ENCODE measurements at places on chromosomes 3 and 15. TPM values are rescaled to one million over a fixed set of nuclear protein-coding genes. Genes with fewer than 3 reads are reported as not detected.
A peak's percentile ranks its signal among the peaks of the same experiment; 100 is the strongest.

Gene NEK10
- total RNA-seq: 48.4 TPM

Gene EXD1
- not detected for total RNA-seq

Gene ASB14
- not detected for total RNA-seq

Gene CD96
- 8.2 TPM for total RNA-seq

Gene FGD5
- total RNA-seq: 28.2 TPM

Gene SEMA5B
- total RNA-seq: 0.33 TPM

Gene KLHL40
- not detected for total RNA-seq

Gene SLC24A5
- not detected for total RNA-seq

Gene ROBO2
- 1.3 TPM for total RNA-seq

Gene C3orf22
- not detected for total RNA-seq

Gene IQCF5
- not detected for total RNA-seq

Gene SCAANT1
- total RNA-seq: not detected

Gene PRR20G
- total RNA-seq: not detected

Gene SNX33
- total RNA-seq: 36.3 TPM

Gene CFAP100
- total RNA-seq: not detected

Gene PLXNB1
- 148 TPM for total RNA-seq

Gene ZNF660
- 3.1 TPM for total RNA-seq

- DNase-seq: no peak
Measured at GRCh38 chr3:146974001-146974400, 368.9 kb upstream of the PLSCR5 start.

DNA sequence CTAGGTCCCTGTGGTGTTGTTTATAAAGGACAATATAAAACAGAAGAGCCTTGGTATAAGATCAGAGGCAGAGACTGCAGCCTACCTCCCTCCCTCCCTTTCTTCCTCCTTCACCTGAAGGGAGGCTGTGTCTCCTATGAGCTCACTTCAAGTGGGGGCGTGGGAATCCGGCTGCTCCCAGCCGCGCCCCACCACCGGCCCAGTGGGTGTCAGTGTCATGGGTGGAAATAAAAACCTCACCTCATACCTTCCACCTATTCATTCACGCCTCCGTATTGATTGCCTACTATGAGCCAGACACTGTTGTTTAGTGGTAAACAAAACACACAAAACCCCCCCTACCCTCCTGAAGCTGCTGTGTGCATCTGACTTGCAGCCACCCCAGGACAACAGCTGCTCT lies 181.9 kb downstream of the PDZRN3 start:
- DNase-seq: no peak

DNA sequence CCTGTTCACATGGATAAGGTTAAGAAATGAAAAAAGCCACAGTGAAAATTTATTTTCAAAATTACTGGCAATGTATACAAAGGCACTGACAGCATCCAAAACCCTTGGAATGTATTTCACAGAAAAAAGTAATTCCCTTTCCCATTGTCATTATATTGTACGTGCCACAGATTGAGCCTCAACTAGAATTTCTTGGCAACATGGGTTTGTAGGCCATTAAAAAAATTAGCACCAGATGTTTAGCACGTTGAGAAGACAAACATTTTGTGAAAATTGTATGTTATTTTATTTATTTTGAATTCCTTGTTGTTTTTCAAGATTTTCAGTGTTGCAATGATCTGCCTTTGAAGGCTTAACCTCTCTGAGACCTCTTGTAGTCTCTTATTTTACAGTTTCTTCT lies 76.3 kb upstream of the EPHB3 start:
- no peak for DNase-seq

DNA sequence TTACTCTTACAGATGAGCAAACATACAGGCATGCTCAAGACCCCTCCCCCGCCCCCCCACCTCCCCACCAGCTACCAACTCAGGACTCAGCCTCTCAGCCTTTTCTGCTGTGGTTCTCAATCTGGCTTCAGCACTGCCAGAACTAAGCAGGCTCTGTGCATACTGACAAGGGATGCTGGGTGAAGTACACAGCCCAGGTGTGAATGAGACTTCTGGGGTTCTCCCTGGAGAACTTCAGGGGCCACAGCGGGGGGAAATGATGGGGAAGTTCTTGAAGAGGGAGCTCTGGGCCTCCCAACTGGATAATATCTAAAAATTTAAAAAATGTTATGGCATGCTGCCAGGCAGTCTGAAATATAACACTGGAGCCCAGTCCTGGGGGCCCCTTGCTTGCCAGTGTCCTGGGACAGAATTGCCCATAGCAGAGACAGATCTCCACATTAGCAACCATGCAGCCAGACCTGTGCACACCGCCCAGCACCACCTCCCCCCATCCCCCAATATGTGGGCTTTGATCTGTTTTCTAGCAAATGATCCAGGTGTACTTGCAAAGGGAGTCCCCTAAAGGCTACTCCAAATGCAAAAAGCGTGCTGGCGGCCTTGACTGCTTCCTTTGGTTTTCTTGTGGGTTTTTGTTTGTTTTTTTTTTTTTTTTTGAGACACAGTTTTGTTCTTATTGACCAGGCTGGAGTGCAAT lies 41.4 kb downstream of the PGPEP1L start:
- no peak for DNase-seq

DNA sequence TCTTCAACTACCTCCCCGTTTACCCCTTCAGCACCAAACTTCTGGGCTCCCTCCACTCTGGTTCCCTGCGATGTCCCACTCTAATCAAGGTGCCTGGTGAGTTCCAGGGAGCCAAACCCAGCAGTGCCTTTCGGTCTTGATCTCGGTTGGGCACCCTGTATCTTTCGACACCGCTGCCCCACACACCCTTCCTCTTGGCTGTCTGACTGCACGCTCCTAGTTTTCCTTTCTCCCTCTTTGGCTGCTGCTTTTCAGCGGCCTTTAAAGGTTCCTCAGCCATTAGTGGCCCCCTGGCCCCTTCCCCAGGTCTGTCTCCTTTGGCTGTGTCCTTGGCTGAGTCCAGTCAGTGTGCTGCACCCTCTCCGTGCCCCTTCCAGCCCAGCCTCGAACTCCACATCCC lies 784 bp downstream of the TTLL3 start:
- no peak for DNase-seq

GRCh38 chr3:30996467-30996866 lies 102.0 kb upstream of the GADL1 start:
- no peak for DNase-seq

- no peak for DNase-seq
Measured at GRCh38 chr3:180181387-180181786, 144.7 kb upstream of the PEX5L start.

DNA sequence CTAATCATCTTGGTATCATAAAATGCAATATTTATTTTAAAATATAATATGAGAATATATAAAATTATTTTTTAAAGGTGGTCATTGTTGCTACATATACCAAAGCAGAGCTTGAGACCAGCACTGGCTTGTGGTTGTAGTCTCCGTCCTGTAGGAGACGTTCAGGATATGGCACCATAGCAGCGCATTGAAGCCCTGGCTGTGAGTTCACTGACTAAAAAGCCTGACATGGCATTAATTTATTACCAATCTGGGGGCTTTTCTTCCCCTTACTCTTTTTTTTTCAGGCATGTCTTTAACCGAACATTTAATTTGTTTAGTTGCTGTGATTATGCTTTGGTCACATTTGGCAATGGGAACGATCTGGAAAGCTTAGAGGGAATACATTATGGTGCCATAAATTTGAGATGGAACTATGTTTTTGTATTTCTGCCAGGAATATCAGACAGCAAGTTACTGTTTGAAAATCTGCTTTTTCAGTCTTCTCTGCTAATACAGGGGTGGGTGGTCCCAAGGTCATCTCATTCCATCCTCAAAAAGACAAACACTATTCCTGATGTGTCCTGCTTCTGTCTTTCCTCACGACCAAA lies 108.5 kb downstream of the ZIC4 start:
- no peak for DNase-seq

GRCh38 chr15:80970018-80970657 lies 19.5 kb downstream of the MESD start:
- DNase-seq: peak; percentile 5

DNA sequence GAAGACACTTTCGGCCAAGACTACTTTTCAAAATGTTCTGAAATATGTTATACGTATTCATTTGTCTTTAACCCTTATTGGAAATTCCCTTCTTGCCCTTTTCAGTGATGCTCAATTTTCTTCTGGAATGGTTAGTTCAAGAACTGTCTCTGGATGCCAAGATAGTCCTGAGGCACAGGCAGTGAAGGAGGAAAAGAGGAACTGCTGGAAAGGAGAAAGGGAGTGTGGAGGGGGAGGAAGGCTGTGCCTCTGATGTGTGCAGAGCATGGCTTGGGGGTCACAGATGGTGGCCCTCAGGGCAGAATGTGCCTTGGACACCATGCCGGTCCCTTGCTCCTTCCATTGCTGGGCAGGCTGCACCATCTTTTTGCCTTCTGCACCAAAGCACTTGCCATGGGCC lies 73.7 kb downstream of the CEP63 start:
- DNase-seq: no peak

GRCh38 chr3:115284980-115285379 lies 137.9 kb upstream of the ZBTB20 start:
- DNase-seq: no peak

- no peak for DNase-seq
Measured at GRCh38 chr15:80127911-80128310, 24.9 kb upstream of the FAH start.

DNA sequence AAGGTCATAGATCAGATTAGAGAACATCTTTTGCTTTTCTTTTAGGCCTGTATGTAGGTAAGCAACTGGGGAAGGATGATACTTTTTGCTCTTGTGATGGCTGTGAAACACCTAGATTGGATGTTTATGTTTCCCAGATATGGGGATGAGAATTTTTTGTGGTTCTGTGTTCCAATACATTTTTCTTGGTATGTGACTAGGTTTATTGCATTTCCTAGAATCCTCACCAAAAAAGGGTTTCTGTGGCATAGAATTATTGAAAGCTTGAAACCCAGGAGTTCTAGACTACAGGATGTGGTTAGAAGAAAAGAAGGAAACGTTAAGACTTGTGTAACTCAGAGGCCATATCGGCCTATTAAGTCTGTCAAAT lies 25.8 kb downstream of the OXNAD1 start:
- DNase-seq: no peak

GRCh38 chr15:100708916-100709315 lies 106.5 kb downstream of the ASB7 start:
- DNase-seq: peak; percentile 10

DNA sequence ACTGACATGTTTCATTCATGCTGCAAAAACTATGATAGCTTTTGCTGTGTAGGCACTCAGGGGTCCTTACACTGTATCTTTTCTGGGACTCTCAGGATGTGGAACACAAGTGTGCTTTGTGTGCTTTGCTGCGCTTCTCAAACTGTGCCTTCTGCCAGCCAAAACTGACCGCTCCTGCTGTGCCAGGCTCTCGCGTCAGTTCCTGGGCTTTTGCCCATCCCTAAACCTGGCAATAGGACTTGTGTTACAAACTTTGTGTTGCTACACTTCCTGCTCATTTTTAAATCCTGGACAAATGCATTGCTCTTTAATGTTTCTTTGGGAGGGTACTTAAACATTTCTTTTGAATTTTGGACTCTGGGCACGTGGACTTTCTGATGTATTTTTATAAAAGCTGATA lies 60.3 kb downstream of the DIPK2A start:
- DNase-seq: peak; percentile 72

GRCh38 chr3:82973791-82974190 lies 1212.3 kb upstream of the GBE1 start:
- no peak for DNase-seq

- DNase-seq: no peak
Measured at GRCh38 chr3:190205739-190206138, 85.0 kb upstream of the P3H2 start.

- peak; percentile 54 for DNase-seq
Measured at GRCh38 chr3:4504340-4505261, 11.5 kb downstream of the ITPR1 start.

GRCh38 chr15:93196135-93196670 lies 107.2 kb upstream of the RGMA start:
- no peak for DNase-seq

DNA sequence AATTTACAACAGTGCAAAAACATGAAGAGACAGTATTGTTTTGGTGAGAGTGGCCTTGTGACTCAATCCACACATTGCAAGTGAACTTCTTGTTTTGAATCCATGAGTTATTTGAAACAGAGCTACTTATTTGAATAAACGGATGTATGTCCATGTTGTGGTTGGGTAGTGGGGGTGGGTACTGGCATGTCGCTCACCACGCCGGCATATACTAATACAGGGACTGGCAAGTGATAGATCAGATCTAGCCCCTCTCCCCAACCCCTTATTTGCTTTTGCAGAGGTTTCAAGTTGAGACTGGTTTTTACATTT lies 83.8 kb downstream of the EDEM1 start:
- DNase-seq: no peak
